ENCODE measurements at places on chromosomes 11 and 22.

DNA sequence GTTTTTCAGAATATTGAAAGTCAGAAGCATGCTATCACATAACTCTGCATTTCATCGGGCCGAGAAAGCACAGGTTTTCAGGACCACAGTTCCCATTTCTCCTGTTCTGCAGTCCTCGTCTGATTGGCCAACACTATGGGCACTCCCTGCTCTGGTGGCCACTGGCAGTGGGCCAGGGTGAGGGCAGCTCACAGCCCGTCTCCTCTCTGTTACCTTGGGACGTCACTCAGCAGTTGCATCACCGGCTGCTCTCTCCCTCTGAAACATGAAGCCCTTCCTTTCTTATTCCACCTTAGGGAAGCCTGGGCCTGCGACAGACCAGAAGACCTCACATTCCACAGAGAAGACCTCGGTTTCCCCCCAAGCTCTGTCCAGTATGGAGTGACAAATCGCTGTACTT is 11.4 kb upstream of the MICAL3 start:
- DNase-seq = no peak

DNA sequence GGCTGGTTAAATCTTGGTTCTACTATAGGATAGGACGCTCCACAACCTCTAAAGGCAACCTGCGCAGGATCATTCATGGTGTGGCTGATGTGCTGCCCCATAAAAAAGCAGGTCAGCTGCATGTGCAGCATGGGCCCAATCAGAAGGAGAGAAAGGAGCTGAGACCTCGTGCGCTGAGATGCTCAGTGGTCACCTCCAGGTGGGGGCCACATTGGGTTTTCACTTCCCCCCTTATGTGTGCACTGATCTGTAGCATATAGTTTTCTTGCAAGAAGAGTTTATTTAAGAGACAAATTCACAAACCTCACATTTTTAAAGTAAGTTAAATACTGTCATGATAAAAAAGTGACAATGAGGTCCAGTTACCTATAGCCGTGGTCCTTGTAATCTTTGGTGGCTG is 24.3 kb downstream of the SERPIND1 start:
- no peak for DNase-seq

DNA sequence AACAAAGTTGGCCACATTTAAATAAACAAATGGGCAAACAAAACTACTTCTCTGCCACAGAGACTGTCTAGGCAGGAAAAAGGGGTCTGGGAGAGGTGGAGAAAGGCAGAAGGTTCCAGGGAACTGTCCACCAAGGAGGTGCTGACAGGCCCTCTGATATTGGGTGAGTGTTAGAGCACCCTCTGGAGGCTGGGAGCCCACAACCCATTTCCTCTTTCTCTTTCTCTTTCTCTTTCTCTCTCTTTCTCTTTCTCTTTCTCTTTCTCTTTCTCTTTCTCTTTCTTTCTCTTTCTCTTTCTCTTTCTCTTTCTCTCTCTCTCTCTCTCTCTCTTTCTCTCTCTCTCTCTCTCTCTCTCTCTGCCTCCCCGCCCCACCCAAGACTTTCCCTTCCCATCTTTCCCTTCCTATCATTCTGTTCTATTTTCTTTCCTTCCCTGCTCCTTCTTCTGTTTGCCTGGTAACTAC is 912.8 kb downstream of the DLG2 start:
- DNase-seq = no peak

- no peak for DNase-seq
Observed at GRCh38 chr11:101880222-101880621, 34.6 kb upstream of the CEP126 start.

- DNase-seq = no peak
Observed at GRCh38 chr22:44441401-44442185, 56.4 kb downstream of the RTL6 start.

- DNase-seq = no peak
Observed at GRCh38 chr22:42418811-42419242, 13.4 kb downstream of the NFAM1 start.

DNA sequence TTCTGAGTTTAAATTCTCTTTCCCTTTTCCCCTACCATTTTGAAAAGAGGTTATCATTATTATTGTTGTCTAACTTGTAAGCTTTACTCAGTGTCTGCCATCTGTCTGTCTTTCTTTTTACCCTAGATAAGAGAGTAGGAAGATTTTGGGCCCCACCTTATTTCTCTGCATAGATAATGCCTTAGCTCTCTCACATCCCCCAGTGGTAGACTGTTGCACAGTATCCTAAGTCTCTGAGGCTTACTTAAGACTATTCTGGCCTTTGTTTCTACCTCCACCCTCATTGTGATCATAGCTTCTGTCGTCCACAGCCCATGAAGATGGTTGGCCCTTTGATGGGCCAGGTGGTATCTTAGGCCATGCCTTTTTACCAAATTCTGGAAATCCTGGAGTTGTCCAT is 3.6 kb upstream of the OR51L1 start:
- DNase-seq = no peak

GRCh38 chr11:64078284-64078683 is 42.6 kb downstream of the FLRT1 start:
- no peak for DNase-seq

GRCh38 chr11:122439866-122440810 is 215.4 kb upstream of the UBASH3B start:
- no peak for DNase-seq

- no peak for DNase-seq
Observed at GRCh38 chr11:112334381-112334780, 73.7 kb upstream of the PLET1 start.

- DNase-seq = no peak
Observed at GRCh38 chr11:1339066-1339675, 29.7 kb upstream of the TOLLIP start.

- DNase-seq = no peak
Observed at GRCh38 chr22:37972527-37972926, 11.8 kb downstream of the SOX10 start.

DNA sequence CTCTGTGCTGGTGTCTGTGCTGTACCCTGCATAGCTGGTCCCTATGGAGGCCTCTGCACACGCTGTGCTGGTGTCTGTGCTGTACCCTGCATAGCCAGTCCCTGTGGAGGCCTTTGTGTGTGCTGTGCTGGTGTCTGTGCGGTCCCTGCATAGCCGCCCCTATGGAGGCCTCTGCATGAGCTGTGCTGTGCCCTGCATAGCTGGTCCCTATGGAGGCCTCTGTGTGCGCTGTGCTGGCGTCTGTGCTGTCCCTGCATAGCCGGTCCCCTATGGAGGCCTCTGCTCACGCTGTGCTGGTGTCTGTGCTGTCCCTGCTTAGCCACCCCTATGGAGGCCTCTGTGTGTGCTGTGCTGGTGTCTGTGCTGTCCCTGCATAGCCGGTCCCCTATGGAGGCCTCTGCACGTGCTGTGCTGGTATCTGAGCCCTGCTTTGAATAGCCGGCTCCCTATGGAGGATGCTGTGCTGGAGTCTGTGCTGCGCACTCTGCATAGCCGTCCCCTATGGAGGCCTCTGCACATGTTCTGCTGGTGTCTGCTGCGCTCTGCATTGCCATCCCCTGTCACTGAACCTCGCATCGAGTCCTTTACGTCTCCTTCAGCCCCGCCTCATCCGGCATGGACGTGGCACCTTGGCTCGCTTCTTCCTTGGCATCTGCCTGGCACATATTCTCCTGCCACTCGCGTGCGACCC is 6.2 kb downstream of the NADSYN1 start:
- DNase-seq = no peak

GRCh38 chr11:12746593-12747097 is 72.4 kb downstream of the TEAD1 start:
- no peak for DNase-seq

DNA sequence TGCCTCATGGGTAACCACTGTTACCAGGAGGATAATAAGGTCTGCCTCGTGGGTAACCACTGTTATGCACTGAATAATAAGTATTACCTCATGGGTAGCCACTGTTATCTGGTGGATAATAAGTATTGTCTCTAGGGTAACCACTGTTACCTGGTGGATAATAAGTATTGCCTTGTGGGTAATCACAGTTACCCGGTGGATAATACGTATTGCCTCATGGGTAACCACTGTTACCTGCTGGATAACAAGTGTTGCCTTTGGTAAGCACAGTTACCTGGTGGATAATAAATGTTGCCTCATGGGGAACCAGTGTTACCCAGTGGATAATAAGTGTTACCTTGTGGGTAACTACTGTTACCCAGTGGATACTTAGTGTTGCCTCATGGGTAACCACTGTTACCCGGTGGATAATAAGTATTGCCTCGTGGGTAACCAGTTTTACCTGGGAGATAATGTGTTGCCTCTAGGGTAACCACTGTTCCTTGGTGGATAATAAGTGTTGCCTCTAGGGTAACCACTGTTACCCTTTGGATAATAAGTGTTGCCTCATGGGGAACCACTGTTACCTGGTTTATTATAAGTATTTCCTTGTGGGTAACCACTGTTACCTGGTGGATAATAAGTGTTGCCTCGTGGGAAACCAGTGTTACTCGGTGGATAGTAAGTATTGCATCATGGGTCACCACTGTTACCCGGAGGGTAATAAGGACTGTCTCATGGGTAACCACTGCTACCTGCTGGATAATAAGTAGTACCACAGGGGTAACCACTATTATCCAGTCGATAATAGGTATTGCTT is 10.6 kb upstream of the NXPE4 start:
- DNase-seq = no peak

GRCh38 chr11:18502352-18502751 is 24.4 kb downstream of the TSG101 start:
- DNase-seq = no peak

- DNase-seq = no peak
Observed at GRCh38 chr11:85844439-85845123, 10.6 kb upstream of the CCDC83 start.

DNA sequence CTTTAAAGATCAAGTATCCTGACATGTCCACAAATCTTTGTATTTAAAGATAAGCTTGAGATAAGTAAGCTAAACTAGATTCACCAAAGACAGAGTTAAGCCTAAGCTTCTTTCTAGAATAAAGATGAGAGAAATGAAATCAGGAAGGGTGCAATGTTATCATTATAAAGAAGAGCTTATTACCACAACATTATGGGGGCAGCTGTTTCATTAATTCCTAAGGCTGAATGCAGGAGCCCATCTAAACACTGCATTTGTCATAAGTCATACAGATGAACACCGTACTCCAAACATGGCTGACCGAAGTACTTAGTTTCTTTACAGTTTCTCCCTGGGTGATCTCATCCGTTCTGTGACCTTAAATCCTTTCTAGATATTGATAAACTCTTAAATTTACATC is 16.3 kb downstream of the FDX1 start:
- no peak for DNase-seq

GRCh38 chr11:31664954-31665353 is 146.2 kb downstream of the PAX6 start:
- no peak for DNase-seq

- no peak for DNase-seq
Observed at GRCh38 chr22:20431511-20432192, 6.0 kb downstream of the SCARF2 start.

- DNase-seq = no peak
Observed at GRCh38 chr11:68683121-68683520, 1.2 kb upstream of the GAL start.

DNA sequence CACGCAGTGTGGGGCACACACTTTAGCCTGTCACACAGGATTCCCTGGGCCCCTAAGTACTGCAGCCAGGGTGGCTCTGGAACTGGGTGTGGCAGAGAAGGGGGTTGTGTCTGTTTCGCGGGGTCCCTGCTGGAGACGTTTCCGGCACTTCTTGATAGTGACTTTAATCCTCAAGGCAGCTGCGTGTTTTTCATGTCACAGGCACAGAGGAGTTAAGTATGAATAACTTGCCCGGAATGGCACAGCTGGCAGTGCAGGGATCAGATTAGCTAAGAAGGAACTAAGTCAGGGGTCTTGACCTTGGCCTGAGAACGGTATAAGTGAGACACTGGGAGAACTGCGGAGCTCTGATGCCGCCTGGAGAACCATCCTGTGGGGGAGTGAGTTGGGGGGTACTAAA is 7.5 kb upstream of the KRTAP5-7 start:
- no peak for DNase-seq

DNA sequence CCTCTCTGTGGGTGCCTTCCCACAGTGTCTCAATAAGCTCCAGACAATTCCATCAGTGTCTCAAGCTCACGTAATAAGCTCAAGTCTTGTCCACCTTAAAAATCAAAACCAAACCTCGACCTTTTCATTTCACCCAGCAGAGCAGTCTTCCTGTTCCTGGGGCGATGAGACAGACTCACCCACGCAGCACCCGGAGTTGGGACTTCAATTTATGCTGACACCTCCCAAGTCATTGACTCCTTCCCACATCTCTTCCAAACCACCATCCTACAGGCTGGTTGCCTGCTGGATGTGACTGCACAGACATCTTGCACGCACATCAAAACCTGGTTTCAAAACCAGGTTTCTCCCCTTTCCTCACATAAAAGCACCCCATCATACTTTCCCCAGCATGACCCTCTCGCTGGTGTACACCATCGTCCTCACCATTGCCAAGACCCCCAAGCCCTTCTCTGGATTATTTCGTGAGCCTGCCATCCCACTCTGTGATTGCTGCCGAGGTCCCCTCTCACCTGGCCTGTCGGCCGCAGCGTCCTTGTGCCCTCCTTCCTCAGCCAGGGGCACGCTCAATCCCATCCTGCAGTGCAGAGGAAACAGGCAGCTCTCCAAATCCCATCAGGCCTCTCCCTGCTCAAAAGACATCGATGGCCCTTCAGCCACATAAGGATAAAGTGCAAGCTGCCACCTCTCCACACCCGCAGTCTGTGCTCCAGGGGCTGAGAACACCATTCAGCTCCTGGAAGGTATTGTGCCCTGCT is 45.1 kb upstream of the FBXO3 start:
- DNase-seq = no peak

GRCh38 chr11:118087931-118088330 is 1.2 kb upstream of the SMIM35 start:
- no peak for DNase-seq

DNA sequence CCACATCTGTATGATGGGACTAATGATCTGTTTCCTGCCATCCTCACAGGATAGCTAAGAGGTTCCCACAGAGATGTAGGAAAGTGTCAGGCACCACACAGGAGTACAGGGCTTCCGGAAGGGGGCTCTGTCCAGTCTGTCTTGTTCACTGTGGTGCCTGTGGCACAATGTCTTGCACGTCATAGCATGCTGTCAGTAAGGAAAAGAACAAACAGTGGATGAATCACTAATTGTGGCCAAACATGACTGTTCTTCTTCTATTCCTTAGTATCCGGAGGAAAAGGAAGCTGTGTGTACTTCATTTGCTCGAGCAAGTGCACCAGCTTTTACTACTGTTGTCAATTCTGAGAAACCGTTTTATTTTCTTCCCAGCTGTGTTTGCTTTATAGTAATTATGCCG is 73.4 kb upstream of the YWHAH start:
- DNase-seq = no peak

- DNase-seq = no peak
Observed at GRCh38 chr11:130055617-130056016, 14.1 kb upstream of the APLP2 start.

DNA sequence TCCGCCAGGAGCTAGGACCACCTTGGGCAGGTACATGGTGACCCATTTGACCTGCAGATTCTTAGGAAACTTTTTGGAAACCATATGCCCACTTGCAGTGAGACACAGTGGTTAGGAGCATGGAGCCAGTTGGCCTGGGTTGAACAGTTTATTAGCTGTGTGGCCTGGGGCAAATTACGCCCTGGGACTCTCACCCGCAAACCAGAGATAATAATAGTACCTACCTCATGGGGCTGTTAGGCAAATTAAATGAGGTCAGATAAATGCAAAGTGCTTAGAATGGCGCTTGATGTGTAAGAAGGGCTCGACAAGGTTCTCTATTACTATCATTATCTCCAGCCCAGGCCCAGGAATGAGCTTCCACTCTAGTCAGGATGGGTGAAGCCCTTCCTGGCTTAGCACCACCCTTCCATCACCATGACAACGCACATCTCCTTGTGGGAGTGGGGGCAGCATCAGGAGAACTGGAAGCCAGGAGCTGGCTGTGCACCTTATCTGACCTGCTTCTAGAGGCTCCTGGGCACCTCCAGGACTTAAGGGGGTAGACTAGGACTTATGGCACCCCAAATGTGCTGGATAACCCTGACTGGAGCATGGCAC is 5.1 kb downstream of the SYT12 start:
- no peak for DNase-seq
